ENCODE measurements at places on chromosomes 2 and 18.

DNA sequence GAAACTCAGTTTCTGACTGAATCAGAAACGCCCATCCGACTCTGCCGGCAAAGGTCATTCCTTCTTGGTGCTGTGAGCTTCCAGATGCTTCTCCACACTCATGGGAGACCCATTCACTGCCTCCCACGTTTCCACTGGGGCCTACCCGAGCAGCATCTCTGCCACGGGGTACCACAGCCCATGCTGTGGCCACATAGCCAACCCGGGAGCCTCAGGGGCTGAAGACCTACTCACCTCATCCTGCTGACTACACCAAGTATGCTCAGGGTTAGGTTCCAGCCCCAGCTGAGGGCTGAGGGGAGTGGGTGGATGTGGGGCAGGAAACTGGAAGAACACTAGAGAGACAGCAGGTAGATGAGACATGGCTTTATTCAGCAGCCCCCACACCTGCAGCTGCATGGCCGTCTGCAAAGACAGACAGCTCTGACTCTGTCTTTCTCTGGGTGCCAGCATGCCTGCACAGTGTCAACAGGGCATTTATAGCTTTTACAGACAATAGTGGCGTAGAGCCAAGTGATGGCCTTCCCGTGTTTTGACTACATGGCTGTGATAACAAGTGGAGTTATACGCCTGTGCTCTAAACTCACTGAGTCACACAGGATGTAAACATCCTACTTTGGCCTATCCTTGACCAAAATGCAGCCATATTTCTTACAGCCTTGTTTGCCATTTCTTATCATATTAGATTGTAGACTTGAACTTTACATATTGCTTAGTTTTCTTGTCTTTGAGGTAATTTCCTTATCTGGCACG lies 16.5 kb upstream of the KLHL23 start:
- no peak for DNase-seq

GRCh38 chr2:106085181-106085940 lies 108.7 kb downstream of the UXS1 start:
- peak; percentile 52 for DNase-seq

DNA sequence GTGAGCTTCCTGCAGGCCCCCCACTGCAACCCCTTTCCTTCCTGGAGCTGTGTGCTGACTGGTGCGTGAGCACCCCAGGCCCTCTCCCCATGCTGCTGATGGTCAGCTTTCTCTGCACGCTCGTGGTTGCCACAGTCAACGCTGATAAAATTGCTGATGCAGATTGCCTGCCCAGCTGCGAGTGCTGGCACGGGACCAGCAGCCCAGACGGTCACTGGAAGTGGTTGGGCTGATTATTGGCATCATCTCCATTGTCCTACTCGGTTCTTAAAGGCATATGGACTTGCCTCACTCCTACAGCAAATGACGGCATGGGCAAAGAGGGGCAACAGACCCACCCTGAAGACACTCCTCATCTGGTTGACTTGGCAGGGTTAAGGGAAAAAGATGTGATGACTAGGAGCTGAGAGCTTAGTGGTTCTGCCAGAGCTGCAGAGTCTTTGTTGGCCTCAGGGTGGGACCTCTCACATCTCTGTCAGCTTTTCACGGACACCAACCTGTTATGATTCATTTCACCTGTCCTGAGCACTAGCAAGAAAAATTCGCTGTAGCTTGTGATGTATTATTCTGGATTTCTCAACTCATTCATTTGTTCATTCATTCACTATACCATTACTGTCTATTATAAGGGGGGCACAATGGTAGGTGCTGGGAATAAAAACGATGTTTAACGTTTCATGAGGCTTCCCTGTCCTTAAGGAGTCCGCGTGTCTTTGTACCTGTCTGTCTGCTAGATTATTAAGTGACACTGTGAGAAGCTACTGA lies 38.4 kb downstream of the PAX8 start:
- DNase-seq: peak; percentile 96

- peak; percentile 33 for DNase-seq
Observed at GRCh38 chr18:11851806-11852337, 659 bp downstream of the CHMP1B start.

GRCh38 chr2:10591207-10591606 lies 98.6 kb downstream of the NOL10 start:
- peak; percentile 14 for DNase-seq

GRCh38 chr2:11658208-11659114 lies 11.5 kb downstream of the NTSR2 start:
- DNase-seq: no peak

DNA sequence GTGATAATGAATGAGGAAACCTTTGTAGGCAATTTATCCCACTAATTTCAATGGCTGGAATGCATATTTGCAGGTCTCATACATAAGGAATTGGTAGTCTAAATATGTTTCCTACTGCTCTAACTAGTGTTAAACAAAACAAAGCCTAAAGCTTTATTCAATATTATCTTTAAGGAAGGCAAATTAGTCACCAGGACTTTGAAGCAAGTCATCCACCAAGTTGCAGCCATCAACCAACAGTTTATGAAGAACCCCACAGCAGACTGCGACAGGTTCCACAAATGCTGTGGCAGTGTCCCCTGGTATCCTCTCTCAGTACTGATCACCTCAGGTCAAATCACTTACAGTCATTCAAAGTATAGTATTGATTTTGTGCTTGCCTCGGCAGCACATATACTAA lies 181.5 kb upstream of the ZFP36L2 start:
- no peak for DNase-seq

DNA sequence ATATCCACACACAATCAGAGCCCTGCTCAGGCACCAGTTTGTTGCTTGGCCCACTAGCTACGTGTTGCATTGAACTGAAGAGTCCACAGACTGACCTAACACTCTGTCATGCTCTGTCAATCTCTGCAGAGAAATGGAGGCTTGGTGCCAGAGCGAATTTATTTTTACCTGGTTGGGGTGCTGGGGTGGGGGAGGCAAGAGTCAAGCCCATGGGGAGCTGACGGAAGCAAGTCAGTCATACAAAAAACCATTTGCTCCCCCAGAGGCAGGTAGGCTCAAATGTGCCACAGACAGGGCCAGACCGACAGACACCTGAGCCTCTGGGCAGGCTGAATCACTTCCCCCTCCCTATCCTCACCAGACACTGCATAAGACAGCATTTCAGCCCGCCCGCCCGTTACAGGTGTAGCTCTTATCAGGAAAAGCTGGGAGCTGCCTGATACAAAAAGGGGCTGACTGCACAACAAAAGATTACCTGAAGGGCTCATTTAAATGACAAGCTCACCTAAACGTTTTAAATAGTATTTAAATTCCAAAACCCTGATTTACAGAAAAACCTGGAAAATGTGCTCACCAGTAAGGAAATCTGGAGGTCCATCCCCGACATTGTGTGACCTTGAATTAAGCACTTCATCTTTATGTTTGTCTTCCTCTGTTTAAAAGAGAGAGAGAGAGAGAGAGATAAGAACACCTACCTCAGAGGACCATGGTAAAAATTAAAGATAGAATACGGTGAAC lies 2.1 kb upstream of the PCBP1 start:
- no peak for DNase-seq

DNA sequence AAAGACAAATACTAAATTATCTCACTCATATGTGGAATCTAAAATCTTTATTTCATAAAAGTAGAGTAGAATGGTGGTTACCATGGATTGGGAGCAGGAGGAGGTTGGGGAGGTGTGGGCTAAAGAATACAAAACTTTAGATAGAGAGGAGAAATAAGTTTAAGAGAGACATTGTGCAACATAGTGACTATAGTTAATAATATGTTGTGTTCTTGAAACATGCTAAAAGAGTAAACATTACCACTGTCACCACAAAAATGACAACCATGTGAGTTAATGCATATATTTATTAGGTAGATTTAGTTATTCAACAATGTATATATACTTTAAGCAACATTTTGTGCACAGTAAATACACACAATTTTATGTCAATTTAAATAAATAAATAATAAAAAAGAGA lies 128.5 kb upstream of the COL3A1 start:
- DNase-seq: no peak

DNA sequence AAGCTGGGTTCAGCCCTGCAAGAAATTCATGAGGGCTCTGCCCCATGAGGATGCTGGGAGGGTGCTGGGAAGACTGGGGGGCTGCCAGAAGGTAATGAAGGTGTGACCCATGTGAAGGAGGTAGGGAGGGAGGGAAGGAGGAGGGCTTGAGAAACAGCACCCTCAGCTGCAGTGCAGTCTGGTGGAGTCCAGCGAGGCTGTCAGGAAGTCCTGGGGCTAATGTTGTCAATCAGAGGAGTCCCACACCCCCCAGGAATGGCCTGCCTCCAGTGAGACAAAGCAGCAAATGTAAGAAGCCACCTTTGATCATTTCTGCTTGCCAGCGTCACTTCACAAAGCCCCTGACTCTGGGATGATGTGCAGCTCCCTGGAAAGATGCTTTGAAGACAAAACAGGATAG lies 248.4 kb downstream of the SH3BP4 start:
- DNase-seq: no peak

- no peak for DNase-seq
Observed at GRCh38 chr2:95300450-95300849, 3.3 kb downstream of the KCNIP3 start.

GRCh38 chr18:40048886-40049650 lies 1906.0 kb upstream of the PIK3C3 start:
- DNase-seq: no peak

GRCh38 chr2:216971593-216971992 lies 111.7 kb upstream of the TNP1 start:
- no peak for DNase-seq

- no peak for DNase-seq
Observed at GRCh38 chr2:154403242-154403790, 295.2 kb upstream of the KCNJ3 start.

GRCh38 chr2:179682756-179683155 lies 178.7 kb downstream of the ZNF385B start:
- DNase-seq: no peak

- peak; percentile 2 for DNase-seq
Observed at GRCh38 chr18:51068105-51068504, 38.1 kb downstream of the SMAD4 start.

- no peak for DNase-seq
Observed at GRCh38 chr18:40415176-40415791, 1539.8 kb upstream of the PIK3C3 start.

- DNase-seq: no peak
Observed at GRCh38 chr2:31962757-31963361, 47.9 kb downstream of the MEMO1 start.

GRCh38 chr2:220433131-220433530 lies 805.7 kb downstream of the SLC4A3 start:
- DNase-seq: no peak

DNA sequence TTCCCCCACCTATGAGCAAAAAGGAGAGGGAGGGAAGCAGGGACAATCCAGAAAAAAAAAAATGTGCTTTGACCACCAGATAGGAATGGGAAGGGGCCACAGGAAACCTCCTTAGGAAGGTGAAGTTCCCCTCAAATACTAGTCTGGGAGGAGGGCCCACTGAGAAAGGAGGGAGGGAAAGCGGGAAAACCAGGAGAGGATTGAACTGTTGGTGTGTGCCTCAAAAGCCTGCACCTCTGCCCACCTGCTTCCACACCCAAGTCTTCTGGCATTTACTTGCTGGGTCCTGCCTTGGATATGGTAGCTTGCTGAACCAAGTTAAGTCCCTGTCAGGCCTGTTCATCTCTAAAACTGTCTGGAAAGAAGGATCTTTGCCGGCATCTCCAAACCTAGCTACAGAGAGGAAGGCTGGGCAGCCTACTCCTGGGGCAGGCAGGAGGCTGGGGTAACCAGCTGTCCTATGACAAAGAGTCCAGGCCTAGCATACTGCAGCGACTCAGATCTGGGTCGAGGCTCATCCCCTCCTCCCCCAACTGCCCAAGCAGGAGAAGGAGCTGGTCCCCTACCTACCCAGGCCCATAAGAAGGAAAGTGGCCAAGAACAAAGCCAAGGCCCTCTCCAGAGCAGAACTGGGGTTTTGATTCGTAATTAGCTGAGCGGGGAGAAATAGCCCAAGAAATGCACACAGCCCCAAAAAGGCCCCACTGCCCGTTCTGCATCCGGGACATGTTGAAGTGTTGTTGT lies 3.0 kb downstream of the EN1 start:
- DNase-seq: no peak

GRCh38 chr2:26637811-26638310 lies 3.3 kb downstream of the CIB4 start:
- no peak for DNase-seq

Data from fibroblast of gingiva (primary cell).